Activated T-helper 1 cell treated with anti-CD3 and anti-CD28 coated beads, Interleukin-12 subunit alpha, Interleukin-12 subunit beta, Interleukin-2, Interleukin-4 antibody, amounts not matched to agents 30 ng/mL and 10 ng/mL and 1 ng/mL, durations not matched to agents 14 hours and 24 hours and 36 hours (primary cell): ENCODE measurements at places on chromosomes 5 and 9.

- peak overlapping the region; percentile 40 for H3K27ac ChIP-seq
- H3K36me3 ChIP-seq: peaks cover 57% of the 10 kb centered on the region
- no peak for DNase-seq
- H3K27me3 ChIP-seq: no peaks in the 10 kb centered on the region
Measured at GRCh38 chr5:140339636-140340035, 6.8 kb downstream of the HBEGF start.

DNA sequence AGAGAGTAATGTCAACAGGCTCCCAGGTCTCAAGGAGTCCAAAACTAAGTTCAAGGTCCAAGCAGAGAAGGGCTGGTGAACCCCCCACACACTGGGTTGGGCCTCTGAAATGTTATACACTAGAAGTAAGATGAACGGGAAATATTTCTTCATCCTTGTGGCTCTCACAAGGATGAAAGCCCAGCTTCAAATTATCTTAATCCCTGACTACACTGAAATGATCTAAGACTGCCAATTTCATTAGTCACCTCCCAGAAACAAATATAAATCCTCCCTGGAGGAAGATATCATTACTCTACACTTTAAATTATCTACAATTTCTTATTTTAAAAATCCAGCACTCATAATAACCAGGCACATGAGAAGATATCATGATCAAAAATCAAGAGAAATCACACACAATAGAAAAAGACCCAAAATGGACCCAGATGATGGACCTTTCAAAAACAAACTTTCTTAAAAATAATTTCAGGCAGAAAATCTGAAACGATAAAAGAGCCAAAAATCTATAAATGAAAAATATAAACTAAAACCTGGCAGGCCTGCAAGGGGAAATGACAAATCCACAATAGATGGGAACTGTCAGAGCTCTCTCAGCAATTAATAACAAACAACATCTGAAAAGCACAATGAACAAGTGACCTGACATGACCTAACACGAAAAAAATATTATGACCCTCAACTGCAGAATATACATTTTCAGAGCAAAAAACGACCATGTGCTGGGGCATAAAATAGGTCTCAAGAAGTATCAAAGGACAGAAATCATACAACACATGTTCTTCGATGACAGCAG is 117.4 kb downstream of the GPR21 start:
- no peaks in the 10 kb centered on the region for H3K27me3 ChIP-seq
- H3K4me3 ChIP-seq: no peak overlapping the region
- H3K27ac ChIP-seq: no peak overlapping the region
- no peak for DNase-seq
- H3K4me1 ChIP-seq: no peaks in the 10 kb centered on the region
- H3K36me3 ChIP-seq: peaks cover 7% of the 10 kb centered on the region

DNA sequence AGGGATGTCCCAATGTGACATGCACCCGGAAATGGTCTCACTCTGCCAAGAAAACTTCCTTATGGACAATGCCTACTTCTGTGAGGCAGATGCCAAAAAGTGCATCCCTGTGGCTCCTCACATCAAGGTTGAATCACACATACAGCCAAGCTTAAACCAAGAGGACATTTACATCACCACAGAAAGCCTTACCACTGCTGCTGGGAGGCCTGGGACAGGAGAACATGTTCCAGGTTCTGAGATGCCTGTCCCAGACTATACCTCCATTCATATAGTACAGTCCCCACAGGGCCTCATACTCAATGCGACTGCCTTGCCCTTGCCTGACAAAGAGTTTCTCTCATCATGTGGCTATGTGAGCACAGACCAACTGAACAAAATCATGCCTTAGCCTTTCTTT is 37.6 kb upstream of the CCDC152 start:
- peaks cover 2% of the 10 kb centered on the region for H3K36me3 ChIP-seq
- DNase-seq: no peak
- H3K27ac ChIP-seq: no peak overlapping the region
- peaks cover 21% of the 10 kb centered on the region for H3K4me1 ChIP-seq
- peaks cover 24% of the 10 kb centered on the region for H3K27me3 ChIP-seq
- no peak overlapping the region for H3K4me3 ChIP-seq

DNA sequence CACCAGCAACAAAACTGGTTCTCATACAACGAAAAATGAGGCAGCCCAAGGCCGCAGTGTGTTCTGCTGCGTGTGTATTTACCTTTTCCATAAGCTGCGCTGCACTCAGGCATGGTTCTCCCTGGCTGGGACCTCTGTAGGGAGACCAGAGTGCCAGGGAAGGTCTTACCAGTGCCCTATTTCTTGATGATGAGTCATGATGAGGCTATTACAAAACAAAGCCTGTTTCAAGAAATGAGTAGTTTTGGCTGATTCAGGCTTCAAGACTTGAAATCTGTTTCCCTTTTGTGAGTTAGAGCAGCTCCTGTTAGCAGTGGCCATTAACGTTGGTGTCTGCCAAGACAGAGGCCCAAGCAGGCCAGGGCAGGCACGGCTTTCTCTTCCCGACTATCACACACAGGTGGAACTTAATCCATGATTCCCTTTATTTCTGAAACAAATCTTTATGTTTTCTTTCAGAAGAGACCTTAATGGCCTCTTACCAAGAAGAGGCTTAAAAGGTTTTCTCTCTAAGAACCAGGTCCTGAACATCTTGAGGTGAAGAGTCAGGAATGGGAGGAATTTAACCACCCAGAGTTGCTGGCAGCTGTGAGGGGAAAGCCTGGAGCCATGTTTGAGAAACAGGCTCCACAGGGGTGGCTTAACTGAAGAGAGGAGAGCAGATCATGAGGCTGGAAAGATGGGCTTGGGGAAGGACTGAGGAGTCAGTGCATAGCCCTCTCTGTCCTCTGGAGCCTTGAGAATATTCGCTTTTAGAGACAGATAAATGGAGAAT is 41.4 kb upstream of the TIFAB start:
- no peak for DNase-seq
- H3K4me3 ChIP-seq: no peak overlapping the region
- no peaks in the 10 kb centered on the region for H3K36me3 ChIP-seq
- H3K27ac ChIP-seq: no peak overlapping the region

DNA sequence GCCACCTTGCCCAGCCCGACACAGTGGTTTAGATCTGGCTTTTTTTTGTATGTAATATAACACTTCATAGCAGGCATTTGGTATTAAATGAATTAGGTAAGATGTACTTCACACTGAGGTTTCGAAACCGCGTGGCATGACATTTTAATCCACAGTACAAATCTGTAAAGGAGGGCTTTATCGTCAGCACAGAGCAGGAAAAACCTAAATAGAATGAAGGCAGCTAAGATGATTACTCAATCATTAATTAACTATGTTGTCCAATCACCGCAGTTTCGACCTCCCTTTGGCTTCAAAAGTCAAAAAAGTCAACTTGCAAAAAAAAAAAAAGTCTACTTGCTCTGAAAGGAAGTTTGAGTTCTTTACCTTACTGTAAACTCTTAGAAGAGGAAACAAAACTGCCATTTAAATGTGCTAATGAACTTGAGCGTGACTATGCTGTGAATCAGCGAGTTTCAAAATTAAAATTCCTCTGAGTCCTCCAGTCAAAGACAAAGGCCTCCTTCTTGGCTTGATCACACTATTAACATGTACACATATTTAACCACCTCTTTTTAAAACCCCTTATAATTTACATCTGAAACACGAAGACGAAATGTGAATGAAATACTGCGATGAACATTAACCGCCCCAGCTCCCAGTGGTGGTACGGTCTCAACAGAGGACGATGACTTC is 698 bp upstream of the SEC24A start:
- no peak for DNase-seq
- peak overlapping the region; percentile 87 for H3K4me3 ChIP-seq
- no peaks in the 10 kb centered on the region for H3K27me3 ChIP-seq
- peaks cover 8% of the 10 kb centered on the region for H3K36me3 ChIP-seq
- peaks cover 35% of the 10 kb centered on the region for H3K4me1 ChIP-seq
